ENCODE measurements at places on chromosomes 5 and 9.

DNA sequence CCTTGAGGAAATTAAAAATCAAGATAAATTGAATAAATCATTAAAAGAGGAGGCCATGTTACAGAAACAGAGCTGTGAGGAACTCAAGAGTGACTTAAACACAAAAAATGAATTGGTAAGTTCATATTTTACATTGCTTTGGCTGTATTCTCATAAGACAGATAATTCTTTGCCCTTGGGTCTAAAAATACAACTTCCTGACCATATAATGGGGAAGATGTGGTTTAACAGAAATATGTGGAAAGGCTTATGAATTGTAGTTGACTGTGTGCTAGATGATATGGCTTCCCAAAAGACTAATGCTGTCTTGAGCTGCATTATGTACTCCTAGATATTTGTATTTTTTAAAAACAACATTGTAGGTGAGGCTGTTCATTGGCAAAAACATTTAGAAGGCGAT is 33.1 kb downstream of the CNTRL start:
- no peak for DNase-seq

- DNase-seq, result no peak
Measured at GRCh38 chr5:135438636-135439221, 8.4 kb downstream of the DCANP1 start.

GRCh38 chr9:27165068-27165467 is 56.0 kb downstream of the TEK start:
- no peak for DNase-seq

DNA sequence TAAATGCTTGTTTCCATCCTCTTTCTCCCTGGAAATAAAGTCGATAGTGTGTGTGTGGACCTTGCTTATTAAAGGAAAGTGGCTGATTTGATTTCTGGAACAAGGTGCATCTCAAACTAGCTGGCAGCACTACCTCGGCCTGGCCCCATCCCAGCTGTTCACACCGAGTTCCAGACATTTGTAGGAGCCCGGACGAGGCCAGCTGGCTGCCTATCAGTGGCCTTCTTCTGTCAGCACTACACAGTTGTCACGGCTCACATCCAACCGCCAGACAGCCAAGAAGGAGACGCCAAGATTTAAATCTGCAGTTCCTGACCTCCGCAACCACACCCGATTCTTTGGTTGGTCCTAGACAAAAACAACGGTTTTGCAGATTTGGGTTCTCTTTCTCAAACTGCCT is 63.6 kb downstream of the PALM2AKAP2 start:
- DNase-seq, result no peak

GRCh38 chr5:32029261-32029660 is 144.9 kb downstream of the GOLPH3 start:
- no peak for DNase-seq

DNA sequence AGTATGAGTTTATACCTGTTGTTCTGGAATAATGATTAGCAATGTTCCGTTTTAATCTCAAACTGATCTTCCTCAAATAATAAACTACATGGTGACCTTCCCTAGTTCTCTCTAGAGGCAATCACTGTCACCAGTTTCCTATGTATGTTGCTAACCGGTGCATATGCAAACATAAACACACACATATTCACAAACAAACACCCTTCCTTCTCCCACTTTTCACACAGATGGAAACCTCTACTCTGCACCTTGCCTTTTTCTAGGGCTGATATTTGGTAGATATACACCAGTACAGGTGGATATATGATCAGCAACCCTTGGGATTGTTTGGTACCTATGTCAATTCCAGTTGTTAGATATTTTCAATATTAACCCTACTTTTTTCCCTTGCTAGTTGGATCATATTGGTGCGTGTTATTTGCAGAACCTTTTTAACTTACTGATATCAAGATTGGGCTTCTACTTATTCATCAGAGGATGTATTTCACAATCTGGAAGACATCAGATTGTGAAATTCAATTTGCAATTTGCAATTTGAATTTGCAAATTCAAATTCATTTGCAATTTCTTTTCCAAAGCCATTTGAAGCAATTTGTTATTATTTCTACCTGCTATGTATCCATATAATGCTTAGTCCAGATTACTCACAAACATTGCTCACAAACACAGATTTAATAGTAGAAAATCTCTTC is 12.6 kb downstream of the FYB1 start:
- no peak for DNase-seq

DNA sequence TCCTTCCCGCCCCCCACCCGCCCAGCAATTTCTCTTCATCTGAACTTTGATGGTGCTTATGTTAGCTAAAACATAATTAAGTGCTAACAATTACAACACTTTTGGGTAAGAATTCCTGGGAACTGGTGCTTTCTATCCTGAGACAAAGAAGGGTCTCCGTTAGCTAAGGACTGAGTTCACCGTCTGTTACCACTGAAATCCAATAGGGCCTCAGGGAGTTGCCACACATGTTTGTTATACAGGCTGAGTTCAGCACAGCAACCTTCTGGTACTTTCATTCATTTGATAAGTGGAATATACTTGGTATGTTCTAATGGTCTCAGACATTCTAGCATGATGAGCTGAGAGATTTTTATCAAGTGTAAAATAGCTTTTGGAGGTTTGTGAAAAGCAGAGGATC is 437.9 kb downstream of the EFNA5 start:
- DNase-seq, result no peak

- DNase-seq, result no peak
Measured at GRCh38 chr5:109250080-109250479, 159.7 kb downstream of the PJA2 start.

Measured in stimulated activated CD4-positive, alpha-beta T cell treated with anti-CD3 and anti-CD28 coated beads, Interleukin-4, amount 100 ng/mL, for 4 hours (primary cell).